Astrocyte of the spinal cord (primary cell): ENCODE measurements at places on chromosomes 13 and 19.
A peak's percentile ranks its signal among the peaks of the same experiment; 100 is the strongest.

DNA sequence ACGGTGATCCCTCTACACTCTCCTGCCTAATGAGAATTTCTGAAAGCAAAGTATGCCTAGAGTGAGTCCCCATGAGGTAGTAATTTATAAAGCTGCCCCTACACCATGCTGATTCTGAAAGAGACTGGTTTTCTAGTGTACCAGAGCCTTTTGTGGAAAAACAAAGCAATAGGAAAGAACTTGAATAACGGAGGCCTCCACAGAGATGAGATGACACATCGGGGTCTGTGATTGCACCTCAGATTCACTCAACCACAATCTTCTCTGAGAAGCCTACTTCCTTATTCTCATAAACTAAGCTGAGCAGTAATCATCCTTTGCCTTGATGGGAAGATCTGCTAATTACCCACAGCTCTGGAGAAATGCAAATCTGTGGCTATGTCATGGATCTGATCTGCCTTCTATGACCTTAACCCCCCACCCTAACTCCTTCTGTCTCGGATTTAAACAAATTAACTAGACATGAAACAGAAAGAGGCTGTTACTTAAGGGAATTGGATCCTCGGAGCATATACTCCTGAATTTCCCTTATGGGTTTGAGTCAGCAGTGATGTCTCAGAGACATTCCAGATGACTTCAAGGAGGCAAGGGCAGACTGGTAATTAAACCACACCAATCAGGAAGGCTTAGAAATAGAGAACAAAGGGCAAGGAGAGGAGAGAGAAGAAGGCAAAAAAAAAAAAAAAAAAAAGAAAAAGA is 128.0 kb downstream of the DCT start:
- peak; percentile 81 for DNase-seq

DNA sequence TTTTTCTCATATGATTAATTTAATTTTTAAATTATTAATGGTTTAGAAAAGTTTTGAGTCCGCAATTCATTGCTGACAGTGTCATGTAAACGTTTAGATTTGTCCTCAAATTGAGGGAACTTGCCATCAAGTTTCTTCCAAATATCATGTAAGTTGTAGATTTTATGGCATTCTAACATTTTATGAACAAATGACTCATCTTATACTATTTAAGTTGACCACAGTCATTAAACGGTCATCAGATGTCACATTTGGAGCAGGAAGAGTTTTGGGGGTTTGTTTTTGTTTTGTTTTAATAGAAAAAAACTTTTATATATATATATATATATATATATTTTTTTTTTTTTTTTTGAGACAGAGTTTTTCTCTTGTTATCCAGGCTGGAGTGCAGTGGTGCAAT is 4.3 kb downstream of the ZNF114 start:
- DNase-seq, result peak; percentile 23

GRCh38 chr13:42495751-42496150 is 78.2 kb upstream of the TNFSF11 start:
- no peak for DNase-seq

DNA sequence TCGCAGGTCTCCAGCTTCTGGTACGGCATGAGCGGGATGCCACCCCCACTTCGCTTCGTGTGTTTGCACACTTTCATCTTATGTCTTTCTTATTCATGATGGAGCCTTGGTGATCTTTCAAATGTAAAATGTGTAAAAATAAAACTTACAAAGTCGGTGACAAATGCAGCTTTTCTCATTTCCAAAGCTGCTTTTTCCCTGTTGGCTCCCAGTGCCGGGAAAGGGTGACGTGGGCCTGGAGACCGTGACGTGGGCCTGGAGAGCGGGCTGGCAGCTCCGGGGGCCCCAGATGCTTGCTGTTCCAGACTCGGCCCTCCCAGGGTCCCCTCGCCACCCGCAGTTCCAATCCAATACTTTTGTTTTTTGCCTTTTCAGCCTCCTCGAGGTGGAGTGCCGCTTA is 101.4 kb downstream of the KDM4B start:
- no peak for DNase-seq

DNA sequence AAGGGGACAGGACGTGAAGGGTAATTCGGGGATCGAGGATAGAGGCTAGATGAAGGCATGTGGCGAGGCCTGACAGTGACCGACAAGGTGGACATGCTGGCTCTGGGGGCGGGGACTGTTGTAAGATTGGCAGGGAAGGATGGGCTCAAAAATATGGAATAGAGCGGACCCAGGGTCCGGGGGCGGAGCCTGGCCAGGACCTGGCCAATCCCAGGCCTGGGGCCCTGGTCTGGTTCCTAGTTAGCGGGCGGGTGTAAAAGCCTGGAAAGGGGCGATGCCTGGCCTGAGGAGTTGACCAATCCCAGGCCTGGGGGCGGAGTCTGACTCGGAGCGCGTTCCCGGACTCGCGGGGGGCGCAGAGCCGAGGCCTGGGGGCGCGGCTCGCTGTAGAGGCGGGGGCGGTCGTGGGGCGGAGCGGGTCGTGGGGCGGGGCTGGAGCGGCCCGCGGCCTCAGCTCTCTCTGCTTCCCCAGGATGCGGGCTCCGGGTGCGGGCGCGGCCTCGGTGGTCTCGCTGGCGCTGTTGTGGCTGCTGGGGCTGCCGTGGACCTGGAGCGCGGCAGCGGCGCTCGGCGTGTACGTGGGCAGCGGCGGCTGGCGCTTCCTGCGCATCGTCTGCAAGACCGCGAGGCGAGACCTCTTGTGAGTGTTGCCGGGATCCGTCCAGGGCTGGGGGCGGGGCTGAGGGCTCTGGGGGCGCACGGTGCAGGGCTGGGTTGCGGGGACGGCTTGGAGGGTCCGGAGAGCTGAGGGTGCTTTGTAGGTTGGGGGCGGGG is at the start of gene SLC27A1:
Gene SLC27A1 (plus strand): TSS at position 457 of the 774 bp plus-strand sequence. CDS start 17 bp downstream, at position 474.
- DNase-seq, result peak; percentile 100

- DNase-seq, result peak; percentile 85
These were observed 71.0 kb downstream of the SIPA1L3 start for GRCh38 chr19:37977992-37978391.
